Activated CD4-positive, alpha-beta T cell treated with anti-CD3 and anti-CD28 coated beads for 24 hours (primary cell): ENCODE measurements at places on chromosomes 4 and X.

DNA sequence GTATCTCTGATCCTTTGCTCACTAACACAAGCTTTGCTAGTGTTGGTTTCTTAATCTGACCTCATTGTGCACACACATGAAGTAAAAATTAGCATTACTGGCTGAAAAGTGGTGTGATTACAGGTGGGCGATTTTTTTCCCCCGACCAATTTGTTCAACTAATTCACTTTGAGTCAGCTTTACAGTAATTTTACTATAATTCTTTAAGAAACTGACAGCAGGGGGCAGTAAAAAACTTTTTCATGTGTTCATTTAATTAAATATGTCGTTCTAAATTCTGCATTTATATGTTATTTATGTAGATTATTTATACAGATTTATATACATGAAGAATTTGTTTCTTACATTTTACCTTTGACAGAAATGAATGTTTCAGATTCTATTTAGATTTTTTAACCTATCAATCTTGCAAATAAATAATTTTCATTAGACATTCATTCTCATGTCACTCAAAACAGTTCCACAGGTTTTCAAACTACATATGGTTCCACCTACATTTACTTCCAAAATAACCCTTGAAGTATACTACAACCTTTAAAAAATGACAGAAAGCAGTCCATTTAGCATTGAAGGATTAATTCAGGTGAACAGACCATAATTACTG, 17.5 kb downstream of the PALLD start:
- no peak for DNase-seq

DNA sequence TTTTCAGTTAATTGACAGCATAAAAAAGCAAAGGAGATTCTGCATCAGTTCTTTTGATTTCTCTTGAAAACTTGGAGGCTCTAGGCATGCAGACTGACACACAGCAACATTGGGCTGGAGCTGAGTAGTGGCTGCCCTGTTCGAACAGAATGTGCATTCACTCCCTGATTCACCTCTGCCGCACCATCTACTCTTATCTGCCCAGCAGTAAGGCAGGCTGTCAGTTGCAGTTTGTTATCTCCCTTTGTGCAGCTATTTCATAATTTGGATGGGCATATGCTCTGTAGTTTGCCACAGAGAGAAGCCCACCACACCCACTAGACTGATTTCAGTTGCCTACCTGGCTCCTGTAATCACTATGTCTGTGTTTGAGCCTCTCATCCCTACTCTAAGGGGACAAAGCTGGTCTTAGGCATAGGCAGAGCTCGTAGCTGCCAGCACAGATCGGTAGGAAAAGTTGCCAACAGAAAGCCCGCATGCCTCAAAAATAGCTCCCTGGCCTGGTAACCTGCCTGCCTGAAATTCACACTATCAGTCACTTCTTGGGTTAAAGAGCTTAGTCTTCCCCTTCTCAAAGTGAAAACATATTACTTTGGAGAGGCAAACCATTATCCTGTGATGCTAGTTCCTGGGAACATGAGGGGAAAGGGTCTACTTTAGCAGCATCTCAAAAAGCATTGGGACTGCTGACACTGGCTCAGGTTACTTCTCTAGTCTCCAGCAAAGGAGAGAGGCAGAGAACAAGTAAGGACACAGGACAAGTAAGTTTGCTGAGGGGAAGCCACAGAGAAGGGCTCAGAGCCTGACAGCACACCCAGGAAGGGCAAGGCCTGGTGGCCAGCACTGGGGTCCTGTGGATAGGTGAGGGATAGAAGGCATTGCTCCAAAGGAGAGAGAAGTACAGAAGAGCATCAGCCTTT, 75.9 kb upstream of the TMEM164 start:
- DNase-seq = no peak

- no peak for DNase-seq
These were observed 123.6 kb upstream of the NR3C2 start for GRCh38 chr4:148565801-148566200.

GRCh38 chr4:105550641-105551040, 1.8 kb upstream of the ARHGEF38 start:
- no peak for DNase-seq

GRCh38 chr4:141395919-141396318, 175.2 kb downstream of the ZNF330 start:
- no peak for DNase-seq

DNA sequence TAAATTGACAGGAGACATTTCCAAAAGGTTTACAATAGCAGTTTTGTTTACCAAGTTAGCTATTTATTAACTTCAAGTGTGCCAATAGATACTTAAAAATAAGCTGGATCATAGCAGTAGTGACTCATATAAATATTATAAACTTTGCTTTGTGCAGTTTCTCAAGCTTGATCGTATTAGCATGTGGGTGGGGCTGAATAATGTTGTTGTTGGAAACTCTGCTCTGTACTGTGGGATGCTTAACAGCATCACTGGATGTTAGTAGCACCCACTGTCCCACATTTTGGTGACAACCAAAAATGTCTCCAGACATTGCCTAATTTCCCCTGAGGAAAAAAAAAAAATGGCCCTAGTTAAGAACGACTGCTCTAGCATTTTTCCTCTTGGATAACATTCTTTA, 855.2 kb upstream of the ADGRL3 start:
- DNase-seq = no peak

DNA sequence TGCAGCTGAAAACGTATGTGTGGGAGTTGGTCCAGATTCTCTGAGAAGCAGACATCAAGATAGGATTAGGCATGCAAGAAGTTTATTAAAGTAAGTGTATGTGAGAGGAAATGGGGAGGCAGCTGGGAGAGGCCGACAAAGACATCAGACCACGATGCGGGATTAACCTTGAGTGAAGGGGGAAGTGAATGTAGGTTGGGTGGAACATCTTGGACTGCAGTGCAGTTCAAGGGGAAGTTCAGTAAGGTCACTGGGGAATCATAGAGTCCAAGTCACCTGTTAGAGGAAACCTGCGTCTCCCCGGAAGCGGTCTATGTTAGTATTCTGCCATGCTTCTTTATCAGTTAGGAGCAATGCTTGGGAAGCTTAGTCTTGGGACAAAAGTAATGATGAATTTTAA, 22.0 kb downstream of the CXCL8 start:
- DNase-seq = no peak

DNA sequence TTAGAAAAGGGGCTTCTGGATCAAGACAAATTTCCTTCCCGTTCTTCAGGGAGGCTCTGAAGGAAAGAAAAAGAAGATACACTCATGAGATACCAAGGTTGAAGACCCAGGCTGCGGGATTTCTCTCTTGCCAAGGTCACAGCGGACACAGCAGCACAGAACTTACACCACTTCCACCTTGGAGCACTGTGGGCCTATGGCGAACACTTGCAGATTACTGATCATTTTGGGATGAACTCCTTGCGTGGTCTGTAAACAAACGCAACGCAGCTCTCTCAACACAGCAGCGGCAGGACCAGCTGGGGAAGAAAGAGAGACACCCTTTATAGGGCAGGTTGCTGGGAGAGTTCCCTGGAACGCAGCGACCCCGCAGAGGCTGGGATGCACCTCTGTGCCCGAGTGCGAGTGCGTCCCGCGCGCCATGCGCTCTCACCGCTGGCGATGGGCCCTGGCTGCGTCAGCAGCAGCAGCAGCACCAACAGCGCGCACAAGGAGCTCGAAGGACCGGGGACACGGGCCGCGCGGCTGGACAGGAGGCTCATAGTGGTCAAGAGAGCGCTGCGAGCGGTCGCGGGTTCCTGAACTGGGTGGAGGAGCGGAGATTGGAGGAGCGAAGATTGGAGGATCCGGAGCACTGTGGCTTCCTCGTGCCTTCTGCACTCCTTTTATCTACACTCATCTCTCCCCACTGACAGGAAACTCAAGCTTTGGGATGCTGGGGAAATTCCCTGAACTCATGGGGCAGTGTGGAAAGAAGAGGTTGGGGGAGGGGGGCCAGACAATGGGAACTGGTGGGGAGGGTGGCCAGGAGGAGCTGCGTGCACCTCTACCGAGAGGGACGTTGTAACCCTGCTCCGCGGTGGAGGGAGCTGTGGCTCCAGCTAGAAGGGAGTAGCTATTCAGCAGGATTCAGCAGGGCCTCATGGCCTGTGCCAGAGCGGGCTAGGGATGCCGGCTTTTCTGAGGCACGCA, at the start of gene CXCL5:
CXCL5 (minus strand) TSS at position 638 of the 972 bp plus-strand sequence; CDS start at position 542, 96 bp downstream.
- DNase-seq = no peak
